ENCODE measurements at places on chromosomes 2 and 18.
A peak's percentile ranks its signal among the peaks of the same experiment; 100 is the strongest.

DNA sequence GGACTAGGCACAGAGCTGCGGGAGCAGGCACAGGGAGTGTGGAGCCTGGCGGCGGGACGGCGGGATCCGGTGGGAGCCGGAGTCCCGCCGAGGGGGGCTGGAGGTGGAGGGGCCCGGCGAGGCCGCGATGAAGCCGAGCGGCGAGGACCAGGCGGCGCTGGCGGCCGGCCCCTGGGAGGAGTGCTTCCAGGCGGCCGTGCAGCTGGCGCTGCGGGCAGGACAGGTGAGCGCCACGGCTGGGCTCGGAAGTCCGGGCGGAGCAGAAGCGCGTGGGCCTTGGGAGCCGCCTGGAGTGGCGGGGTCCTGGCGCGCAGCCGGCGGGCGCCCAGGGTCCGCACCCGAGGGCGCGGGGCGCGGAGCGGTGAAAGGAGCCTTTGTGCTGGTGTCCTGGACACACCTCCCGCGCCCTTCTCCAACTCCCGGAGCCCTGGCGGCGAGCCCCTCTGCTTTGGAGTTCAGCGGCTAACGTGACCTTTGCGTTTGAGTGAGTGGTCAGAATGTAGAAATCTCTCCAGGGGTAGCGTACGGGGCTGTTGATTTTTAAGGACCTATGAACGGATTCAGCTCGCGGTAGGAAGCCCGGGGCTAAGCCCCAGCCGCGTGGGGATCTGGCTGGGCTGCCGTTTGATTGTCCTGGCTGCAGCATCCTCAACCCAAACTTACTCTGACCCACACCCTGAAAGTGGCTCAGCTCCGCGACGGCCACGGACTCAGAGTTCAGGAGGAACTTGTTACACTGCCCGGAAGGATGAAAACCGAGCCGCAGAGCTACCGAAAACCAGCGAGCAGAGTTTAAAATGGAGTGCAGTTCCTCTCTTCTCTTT lies 448 bp downstream of the IMPA2 start:
- DNase-seq = peak; percentile 3

GRCh38 chr2:37059841-37060240 lies 24.3 kb downstream of the HEATR5B start:
- DNase-seq = no peak

- DNase-seq = no peak
Observed at GRCh38 chr18:2898186-2898640, 51.4 kb downstream of the EMILIN2 start.

- DNase-seq = no peak
Observed at GRCh38 chr18:63511285-63511684, 30.9 kb upstream of the SERPINB12 start.

Measured in CD4-positive, alpha-beta T cell treated with Interleukin-2 at 100 ng/mL for 4 hours (primary cell).